ENCODE measurements at places on chromosomes 5 and 9. TPM values are rescaled to one million over a fixed set of nuclear protein-coding genes. Genes with fewer than 3 reads are reported as not detected.

The TAF1L gene
- not detected for total RNA-seq

DNA sequence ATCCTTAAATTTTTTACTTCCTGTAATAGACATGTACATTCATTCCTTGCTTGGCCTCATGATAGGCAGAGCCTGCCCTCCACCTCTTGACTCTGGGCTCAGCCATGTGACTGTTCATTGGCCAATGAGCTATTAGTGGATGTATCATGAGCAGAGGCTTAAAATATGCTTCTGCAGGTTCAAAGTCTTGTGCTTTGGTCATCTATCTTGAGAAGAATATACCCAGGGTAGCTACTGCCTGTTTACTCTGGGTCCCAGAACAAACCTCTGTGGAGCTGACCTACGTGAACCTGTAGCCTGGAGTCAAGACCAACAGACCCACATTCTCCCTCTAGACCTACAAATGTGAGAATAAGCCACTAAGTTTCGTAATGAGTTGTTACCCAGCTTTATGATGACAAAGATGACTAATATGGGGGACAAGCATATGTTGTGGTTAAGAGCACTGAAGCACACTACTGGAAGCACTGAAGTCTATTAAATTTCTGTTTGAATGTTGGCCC lies 244.4 kb downstream of the MAST4 start:
- peaks cover 17% of the 10 kb centered on the region for H3K4me1 ChIP-seq
- H3K27me3 ChIP-seq = peaks cover 3% of the 10 kb centered on the region
- no peak overlapping the region for H3K4me3 ChIP-seq
- no peak overlapping the region for H3K27ac ChIP-seq
- DNase-seq = no peak

DNA sequence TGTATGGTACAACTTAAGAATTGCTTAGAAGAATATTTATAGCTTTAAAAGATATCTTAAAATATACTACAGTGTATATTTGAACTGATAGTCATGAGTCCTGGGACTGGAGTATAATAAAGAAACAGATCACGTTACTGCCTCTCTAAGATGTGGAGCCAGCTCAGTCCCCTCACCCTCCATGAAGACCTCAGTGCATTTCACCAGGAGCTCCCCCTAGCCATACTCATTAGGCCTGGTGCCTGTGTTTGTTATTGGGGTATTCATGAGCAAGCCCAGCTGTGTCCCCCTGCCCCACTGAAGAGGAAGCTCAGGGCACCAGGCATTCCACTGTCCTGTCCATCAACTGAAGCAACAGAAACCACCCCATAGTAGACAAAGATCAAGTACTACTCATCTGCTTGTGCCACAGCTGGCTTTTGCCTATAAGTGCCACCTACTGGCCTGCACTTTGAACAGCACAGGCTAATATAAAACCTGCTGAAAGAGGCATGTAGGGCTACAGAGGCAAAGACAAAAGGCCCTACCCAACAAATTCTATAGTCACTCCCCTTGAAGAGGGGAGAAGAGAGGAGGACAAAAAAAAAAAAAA lies 850.2 kb upstream of the NUDT12 start:
- no peaks in the 10 kb centered on the region for H3K4me1 ChIP-seq
- H3K27me3 ChIP-seq = no peaks in the 10 kb centered on the region
- H3K4me3 ChIP-seq = no peak overlapping the region
- H3K36me3 ChIP-seq = no peaks in the 10 kb centered on the region
- H3K27ac ChIP-seq = no peak overlapping the region

The KCNIP1 gene
- 0.24 TPM for total RNA-seq

- H3K27me3 ChIP-seq = no peaks in the 10 kb centered on the region
- no peak for DNase-seq
- H3K36me3 ChIP-seq = no peaks in the 10 kb centered on the region
- H3K4me3 ChIP-seq = no peak overlapping the region
These were observed 52.7 kb upstream of the ARL15 start for GRCh38 chr5:54362992-54363625.

GRCh38 chr5:1718669-1719068 lies 81.0 kb downstream of the MRPL36 start:
- H3K4me3 ChIP-seq = no peak overlapping the region
- no peaks in the 10 kb centered on the region for H3K4me1 ChIP-seq
- DNase-seq = no peak
- H3K36me3 ChIP-seq = peaks cover 26% of the 10 kb centered on the region
- no peaks in the 10 kb centered on the region for H3K27me3 ChIP-seq
